ENCODE measurements at places on chromosomes 4 and X.

DNA sequence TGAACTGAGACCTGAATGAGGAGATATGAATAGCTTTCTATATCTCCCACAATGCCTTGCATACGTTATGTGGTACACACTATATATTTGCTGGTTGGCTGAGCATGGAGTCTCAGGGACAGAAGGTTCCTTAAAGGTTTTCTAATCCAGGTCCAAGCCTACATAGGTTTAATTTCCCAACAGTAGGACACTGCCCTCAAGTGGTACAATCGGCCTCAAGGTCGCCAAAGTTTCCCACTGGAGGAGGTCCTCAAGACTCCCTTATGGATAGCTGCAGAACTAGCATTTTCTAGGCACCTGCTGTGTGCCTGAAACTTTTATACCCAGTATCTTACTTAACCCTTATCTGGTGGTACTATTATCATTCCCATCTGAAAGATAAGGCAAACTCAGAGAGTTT, 21.0 kb upstream of the EFNB1 start:
- no peak for DNase-seq

- DNase-seq = no peak
Observed at GRCh38 chrX:10971176-10971575, 140.0 kb upstream of the HCCS start.

DNA sequence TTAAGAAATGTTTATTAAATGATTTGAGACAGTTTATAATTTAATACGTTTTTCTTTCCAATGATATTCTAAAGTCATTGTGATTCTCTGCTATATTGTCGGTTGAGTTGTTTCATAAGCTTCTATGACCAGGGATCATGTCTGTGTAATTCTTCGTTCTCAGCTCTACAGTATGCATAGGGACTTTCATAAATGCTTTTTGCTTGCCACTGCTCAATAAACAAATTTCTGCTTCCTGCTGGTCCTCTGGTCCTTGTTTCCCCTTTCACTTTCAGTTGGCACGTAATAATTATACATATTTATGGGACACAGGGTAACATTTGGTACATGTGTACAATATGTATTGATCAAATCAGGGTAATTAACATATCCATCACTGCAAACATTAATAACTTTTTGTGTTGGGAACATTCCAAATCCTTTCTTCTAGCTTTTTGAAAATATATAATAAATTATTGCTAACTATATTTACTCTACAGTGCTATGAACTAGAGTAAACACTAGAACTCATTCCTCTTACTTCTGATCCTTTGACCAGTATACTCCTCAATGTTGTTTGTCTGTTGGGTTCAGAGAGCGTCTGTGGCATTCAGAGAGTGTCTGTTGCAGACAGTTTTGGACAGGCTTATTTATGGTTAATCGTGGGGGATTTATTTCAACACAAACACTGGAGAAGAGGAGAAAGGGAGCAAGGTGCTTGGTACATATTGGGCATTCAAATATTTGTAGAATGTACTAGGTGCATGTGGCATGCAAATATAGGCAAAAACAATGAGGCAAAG, 68.3 kb upstream of the SPANXB1 start:
- no peak for DNase-seq

- no peak for DNase-seq
Observed at GRCh38 chrX:94850811-94851210, 1176.8 kb downstream of the FAM133A start.

DNA sequence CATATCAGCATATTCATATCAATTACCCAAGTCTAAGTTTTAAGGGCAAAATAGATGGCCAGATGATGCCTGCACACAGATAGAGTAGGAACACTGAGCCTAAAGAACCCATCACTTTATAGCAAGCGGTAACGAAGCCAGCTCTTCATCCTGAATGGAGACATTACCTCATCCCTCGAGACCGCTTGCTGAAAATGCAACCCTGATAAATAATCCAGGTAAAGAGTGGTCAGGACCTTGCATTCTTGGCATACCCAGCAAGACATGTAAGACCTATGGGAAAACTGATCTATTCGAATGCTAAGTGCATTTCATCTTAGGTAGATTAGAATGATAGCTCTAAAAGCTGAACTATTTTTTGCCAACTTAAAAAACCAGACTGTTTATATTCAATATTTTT, 25.3 kb downstream of the DCHS2 start:
- no peak for DNase-seq

DNA sequence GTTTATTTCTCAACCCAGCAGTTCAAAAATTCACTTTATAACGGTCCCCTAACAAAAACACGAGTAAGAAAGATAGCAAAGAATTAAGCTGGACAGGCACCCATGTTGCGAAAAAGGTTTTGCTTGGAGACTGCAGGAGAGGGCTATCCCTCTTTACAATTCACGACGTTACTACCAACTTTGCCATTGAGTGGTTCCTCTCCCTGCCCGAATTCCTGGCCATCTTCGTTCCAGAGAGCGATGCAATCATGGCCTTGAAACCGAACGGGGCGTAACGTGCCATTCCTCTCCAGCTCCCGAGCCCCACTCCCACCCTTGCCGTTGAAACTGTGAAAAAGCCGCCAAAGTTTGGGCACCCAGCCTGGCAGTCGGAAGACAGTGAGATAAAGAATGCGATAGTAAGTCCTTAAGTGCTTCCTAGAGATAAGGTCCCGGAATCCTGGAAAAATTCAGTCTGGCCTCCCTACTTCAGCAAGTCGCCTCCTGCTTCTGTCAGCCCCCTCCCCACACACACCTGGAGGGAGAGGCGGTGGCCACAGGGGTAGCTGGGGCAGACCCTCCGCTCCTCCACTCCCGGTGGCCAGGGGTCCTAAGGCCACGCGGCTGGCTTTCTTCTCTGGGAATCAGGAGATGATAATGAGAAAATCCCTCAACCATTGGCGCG, 65.2 kb downstream of the FBXO8 start:
- DNase-seq = no peak

Data from D721Med (cell line).